ENCODE measurements at places on chromosomes 12 and 14.

GRCh38 chr14:81398196-81398891, 1.8 kb downstream of the STON2 start:
- DNase-seq, result no peak

- DNase-seq, result no peak
Measured at GRCh38 chr12:122013791-122014590, 7.7 kb upstream of the BCL7A start.

DNA sequence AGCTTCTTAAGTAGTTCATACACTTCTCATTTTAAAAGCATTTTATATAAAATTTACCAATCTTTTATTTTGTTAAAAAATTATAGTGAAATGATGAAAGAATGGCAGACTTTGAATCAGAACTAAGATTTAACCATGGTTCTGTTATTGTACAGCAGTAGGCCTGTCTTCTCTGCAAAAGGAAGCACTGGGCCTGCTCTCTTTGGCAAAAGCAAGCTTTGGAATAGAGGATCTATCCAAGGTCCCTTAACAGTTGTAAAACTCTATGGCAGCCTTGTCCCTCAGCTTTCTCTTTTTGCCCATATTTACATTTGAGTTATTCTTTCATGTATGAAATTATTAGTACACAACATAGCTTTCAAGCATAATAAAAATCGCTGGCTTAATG, 82.8 kb downstream of the PLEKHG7 start:
- DNase-seq, result no peak

DNA sequence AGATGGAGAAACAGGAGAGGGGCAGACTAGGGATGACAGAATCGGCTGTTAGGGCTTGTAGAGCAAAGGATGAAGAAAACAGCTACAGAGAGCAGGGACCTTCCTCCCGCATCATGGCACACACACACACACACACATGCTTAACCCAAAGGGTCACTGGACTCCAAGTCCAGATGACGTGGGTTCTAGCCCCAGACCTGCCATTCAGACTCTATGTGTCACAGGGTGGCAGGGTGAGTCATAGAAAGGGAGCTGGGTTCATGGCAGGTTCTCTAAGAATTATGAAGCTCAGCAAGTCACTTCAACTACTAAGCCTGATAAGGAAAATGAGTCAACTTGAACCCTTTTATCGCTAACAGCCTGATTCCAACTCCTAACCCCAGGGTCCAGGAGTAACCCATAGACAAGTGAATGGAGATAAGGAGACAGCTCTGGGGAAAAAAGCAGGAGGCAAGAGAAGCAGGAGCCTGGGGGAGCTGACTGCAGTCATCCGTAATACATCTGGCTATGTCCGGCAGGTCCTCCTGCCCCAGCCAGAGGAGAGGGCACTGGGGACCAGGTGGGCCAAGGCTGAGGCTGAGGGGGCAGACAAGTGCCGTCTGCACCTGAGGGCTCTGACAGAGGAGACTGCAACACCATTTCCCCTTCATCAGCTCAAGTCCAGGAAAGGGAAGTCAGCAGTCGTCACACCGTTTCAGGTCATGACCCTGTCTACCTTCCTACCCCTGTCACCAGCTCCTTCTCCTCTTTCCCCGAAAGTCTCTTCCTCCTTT, 3.6 kb upstream of the TNFRSF1A start:
- no peak for DNase-seq

GRCh38 chr12:130016986-130017385, 113.2 kb upstream of the TMEM132D start:
- DNase-seq, result no peak

GRCh38 chr12:21509768-21510167, 8.2 kb downstream of the GOLT1B start:
- no peak for DNase-seq

DNA sequence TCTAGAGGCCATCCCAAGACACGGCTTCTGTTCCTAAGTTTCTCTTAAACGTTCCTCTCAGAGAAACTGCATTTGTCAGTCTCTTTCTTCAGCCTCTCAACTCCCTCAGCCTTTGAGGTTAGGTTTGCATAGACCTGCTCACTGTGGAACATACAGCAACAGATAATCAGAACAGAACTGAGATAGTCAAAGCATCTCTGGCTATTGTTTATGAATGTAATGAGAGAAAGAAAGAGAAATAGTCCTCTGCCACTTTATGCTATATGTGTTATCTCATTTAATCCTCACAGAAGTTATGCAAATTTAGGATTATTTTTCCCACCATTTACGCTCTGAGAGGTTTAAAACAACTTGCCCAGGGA, 190.6 kb downstream of the PHLDA1 start:
- no peak for DNase-seq

- DNase-seq, result no peak
Measured at GRCh38 chr14:91482263-91483013, 27.7 kb downstream of the PPP4R3A start.

DNA sequence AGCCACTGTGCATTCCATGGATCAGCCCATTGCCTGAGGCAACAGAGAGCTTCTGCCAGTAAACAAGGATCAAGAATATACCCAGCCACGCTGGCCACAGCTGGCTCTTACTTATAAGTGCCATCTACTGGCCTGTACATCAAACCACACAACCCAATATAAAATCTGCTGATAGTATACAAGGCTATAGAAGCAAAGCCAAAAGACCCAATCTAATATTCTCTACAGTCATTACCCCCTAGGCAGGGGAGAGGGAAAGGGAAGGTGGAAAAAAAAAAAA, 4.4 kb upstream of the FAM186B start:
- no peak for DNase-seq

DNA sequence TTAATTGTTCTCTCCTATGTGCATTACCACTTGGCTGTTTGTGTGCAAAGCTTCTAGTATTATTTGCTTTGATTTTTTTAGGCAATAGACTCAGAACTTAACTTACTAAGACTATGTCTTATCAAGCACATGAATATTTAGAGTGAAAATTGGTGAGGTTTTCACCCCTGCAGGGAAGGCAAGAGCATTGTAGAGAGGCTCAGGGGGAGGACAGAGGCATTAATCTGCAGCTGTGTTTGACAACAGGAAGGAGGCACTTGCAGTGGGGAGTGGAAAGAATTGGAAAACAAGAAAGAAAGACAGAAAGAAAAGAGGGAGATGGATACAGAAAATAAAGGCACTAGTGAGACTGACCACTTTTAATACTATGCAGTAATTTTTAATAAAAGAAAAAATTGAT, 431.6 kb downstream of the PDZRN4 start:
- DNase-seq, result peak; percentile 7

GRCh38 chr12:15971211-15971610, 60.1 kb downstream of the DERA start:
- DNase-seq, result no peak

DNA sequence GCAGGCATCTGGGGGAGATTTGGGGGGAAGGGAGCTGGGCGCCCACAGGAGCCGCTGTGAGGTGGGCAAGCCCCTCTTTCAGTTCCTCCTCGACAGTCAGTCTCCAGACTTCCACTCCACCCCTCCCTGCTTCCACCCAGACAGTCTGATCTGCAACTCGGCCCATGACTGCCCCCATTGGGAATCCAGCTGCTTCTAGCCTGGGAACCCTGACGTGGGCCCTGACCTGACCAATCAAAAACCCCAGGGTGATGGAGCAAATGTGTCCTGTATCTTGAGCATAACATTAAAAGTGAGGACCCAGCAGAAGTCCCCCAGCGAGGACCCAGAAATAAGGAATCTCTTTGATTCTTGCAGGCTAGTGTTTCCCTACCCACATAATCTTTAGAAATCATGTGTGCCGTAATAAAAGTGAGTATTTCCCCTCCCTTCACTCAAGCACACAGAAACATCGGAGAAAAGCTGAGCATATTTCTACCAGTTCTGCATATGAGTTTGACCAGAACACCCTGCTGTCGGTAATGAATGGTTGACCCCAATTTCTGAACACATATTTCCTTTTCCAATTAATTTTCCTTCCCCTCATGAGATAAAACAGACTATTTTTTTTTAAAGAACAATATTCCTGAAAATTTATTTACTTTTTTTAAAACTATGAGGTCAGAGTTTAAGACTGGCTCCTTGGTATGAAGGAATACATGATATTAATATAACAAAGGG, 6.4 kb downstream of the SSH1 start:
- no peak for DNase-seq

GRCh38 chr12:22256041-22256441, 78.5 kb downstream of the ST8SIA1 start:
- DNase-seq, result peak; percentile 43

GRCh38 chr12:101777485-101777884, 38.2 kb upstream of the SYCP3 start:
- no peak for DNase-seq

DNA sequence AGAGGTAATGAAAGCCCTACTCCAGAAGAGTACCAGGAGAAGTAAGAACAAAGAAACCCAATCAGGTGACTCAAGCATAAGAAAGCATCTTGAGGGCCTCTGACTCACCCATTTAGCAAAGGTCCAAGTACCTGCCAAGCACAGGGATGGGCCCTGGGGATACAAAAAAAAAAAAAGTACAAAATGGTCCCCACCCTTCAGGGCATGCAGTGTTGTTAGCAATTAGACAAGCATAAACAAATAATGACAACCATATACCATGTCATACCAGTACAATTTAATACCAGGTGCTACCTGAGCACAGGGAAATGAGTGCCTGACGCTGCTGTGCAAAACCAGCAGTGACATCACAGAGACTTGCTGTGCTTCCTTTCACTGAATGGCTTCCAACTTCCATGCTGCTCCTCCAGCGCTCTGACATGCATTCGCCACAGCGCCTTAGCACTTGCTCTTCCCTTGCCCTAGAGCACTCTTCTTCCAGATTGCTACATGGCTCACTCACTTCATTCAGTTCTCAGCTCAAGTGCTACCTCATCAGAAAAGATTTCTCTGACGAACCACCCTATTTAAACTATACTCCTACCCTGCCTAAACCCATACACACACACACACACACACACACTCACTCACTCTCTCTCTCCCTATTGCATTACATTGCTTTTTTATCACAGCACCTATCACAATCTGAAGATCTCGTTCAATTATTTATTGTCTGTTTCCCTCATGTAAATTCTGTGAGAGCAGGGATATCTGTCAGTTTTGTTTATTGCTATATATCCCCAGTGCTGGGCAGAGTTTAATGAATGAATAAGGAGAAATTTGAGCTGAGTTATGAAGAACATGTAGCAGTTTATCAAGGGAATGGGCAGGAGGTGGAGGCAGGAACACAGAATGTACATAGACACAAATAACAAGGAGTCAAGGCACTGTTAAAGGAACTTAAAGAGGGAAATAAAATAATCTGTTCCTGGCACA, 12.9 kb upstream of the EPS8 start:
- no peak for DNase-seq

DNA sequence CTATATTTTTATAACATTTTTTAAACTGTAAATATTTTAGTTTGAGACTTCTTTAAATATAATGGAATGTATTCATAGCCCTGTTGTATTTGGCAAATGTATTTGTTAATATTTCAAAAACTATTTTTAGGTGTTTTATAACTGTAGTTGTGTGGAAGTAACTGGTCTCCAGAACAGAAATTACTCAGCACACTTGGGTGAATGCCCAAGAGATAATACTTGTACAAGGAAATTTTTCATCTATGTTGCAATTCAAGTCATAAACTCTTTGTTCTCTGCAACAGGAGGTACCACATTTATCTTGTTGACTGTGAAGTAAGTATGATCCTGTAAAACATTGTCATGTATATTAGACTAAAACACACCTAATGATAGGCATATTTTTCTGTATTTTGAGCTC, 72.8 kb downstream of the SLCO1B3 start:
- DNase-seq, result no peak

DNA sequence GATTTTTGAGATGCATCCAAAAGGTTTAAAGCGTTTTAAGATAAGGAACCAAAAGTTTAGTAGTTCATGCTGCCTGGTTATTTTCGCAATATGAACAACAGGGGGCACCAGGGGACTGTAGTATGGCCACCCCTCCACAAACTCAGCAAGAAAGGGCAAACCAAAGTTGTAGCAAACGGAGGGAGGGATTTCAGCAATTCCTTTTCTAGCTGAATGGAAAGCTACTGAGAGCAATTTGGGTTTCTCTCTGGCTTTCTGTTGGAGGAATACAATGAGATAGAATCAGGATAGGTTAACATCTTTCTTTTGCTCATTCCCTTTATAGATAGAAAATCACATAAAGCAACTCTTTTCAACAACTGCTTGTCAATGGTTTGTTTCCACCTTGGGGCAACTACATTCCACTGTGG, 62.5 kb downstream of the DRAM1 start:
- peak; percentile 90 for DNase-seq

DNA sequence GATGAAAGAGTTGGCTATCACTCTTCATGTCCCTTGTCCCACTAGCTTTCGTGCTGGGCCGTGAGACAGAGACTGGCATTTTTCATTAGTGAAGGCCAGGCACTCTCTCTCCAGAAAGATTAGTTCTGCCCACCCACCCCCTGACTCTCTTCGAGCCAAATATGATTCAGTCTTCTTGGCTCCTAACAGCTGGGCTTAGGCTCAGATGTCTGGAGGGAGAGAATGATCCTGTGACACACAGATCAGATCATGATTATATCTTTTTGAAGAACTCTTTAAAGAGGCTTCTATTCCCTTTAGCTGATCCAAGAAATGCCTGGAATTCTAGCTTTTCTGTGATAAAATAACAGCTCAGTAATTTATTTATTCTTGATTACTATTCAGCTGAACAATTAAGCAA, 5.2 kb upstream of the GNG2 start:
- DNase-seq, result peak; percentile 15

DNA sequence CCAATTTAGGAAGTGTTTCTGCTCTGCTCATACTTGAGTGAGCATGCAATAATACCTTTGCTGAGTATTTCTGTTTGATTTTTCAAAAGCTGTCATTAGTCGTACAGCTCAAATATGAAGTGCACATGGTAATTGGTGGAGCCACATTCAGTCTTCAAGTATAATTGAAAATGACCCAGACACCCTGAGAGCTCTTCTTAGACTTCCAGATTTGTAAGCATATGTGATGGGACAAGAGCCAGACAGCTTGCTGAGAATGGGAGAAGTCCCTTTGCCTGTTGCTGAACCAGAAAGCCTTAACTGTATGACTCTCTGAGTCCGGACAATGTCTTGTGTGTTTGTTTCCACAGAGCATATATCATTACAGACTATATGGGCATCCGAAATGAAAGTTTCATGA, 307.3 kb downstream of the TMEM117 start:
- peak; percentile 86 for DNase-seq

- no peak for DNase-seq
Measured at GRCh38 chr12:16560273-16560672, 45.7 kb downstream of the LMO3 start.

- DNase-seq, result peak; percentile 70
Measured at GRCh38 chr12:59164991-59165718, 244.9 kb upstream of the LRIG3 start.

GRCh38 chr14:65506801-65507200, 94.3 kb downstream of the FUT8 start:
- DNase-seq, result peak; percentile 25

- no peak for DNase-seq
Measured at GRCh38 chr12:116813271-116814041, 67.8 kb downstream of the HRK start.

GRCh38 chr12:29893002-29893401, 109.3 kb upstream of the TMTC1 start:
- no peak for DNase-seq

GRCh38 chr12:47228802-47229201, 149.0 kb upstream of the AMIGO2 start:
- no peak for DNase-seq
